ENCODE measurements at places on chromosomes 5 and 9.

GRCh38 chr5:54062958-54063357 is 247.4 kb downstream of the ARL15 start:
- no peak for DNase-seq

DNA sequence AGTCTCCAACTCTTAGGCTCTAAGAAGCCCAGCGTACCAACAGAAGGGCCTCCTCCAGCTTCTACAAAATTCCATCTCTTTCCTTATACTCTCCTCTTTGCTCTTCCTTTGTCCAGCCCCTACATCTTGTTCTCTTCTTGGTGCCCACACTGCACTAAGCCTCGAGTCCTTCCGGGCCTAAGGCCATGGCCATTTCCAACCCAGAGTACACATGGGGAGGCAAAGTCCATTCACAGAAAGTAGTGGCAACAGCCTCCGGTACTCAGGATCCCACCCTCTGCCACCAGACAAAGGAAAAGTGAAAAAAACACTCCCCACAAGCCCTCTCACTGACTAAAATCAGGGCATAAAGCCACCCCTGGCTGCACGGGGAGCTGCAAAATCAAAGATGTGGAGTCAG is 60.3 kb downstream of the SAXO1 start:
- no peak for DNase-seq

GRCh38 chr9:86036555-86036954 is 62.8 kb downstream of the GOLM1 start:
- no peak for DNase-seq

GRCh38 chr9:72773570-72773969 is 179.3 kb downstream of the ALDH1A1 start:
- no peak for DNase-seq

DNA sequence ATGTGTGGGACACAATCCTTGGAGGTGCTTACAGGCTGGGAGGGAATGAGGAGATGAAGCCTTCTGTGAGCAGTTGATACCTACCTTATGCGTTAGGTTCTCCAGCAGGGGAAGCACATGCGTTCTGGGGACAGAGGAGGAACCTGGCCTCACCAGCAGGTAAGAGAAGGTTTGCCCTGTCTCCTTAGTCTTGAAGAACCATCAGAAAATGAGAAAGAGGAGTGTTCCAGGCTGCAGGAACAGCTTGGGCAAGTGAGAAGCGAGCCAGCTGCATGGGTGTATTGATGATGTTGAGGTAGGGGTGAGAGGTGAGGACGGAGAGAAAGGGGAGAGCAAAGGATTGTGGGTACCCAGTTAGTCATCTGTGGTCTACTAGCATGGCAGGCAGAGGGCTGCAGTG is 156.9 kb upstream of the MVB12B start:
- no peak for DNase-seq

- DNase-seq, result no peak
Observed at GRCh38 chr5:77003246-77003645, 27.0 kb upstream of the AGGF1 start.

DNA sequence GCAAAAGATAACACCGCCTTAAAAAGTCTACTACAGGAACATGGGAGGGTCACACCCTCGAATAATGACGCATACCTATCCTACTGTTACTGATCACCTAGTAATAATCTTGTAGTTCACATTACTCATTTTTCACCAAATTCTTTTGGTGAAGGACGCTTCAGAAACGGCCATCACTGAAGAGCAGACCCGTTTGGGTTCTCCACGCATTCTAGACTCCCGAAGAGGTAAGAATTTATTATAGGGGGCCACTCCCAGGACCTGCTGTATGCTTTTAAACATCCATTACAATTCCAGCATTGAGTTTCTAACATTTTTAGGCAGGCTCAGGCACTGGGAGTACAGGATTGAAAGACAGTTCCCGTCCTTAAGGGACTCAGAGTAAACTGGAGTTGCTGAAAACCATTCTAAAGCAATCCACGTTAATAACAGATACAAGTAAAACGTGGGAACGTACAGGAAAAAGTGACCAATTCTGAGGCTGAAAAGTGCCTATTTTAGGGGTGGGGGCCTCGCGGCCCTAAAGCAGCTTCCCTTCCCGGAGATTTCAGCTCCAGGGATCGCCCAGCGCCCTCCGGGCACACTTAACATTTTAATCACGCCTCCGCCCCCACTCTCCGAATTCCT is at the start of gene FER:
Gene FER (plus strand): TSS at position 124 of the 627 bp plus-strand sequence. CDS start 50,286 bp downstream, outside the sequence.
- DNase-seq, result peak; percentile 15

- no peak for DNase-seq
Observed at GRCh38 chr9:265209-265870, 50.7 kb downstream of the DOCK8 start.

GRCh38 chr5:157955541-157956172 is 96.7 kb upstream of the CLINT1 start:
- no peak for DNase-seq

- DNase-seq, result no peak
Observed at GRCh38 chr9:14393418-14393817, 79.5 kb upstream of the NFIB start.

DNA sequence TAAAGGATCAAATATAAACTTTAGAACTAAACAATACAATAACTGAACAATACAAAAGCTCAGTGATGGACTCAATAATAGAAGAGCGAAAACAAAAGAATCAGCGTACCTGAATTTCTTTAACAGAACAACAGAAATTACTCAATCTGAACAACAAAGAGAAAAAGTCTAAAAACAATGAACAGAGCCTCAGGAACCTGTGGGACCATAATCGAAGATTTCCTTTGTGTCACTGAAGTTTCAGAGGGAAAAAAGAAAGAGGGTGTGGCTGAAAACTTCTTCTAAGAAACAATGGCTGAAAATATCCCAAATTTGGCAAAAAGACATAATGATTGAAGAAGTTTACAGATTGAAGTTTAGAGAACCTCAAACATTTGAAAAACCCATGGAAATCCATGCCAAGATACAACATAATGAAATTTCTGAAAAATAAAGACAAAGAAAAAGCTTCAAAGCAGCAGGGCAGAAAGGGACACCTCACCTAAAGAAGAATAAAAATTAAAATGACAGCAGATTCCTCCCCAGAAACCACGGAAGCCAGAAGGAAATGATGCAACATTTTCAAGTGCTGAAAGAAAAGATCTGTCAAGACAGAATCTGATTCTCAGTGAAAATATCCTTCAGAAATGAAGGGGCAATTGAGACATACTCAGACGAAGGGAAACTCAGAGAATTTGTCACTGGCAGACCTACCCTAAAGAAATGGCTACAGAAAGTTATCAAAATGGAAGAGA is 288.8 kb downstream of the ARL15 start:
- DNase-seq, result no peak

- DNase-seq, result no peak
Observed at GRCh38 chr5:9340085-9340484, 205.8 kb downstream of the SEMA5A start.

- DNase-seq, result no peak
Observed at GRCh38 chr5:96481009-96481786, 48.1 kb upstream of the PCSK1 start.

- no peak for DNase-seq
Observed at GRCh38 chr5:150431574-150431973, 18.0 kb downstream of the RPS14 start.

- no peak for DNase-seq
Observed at GRCh38 chr5:139969318-139969717, 73.8 kb downstream of the NRG2 start.

GRCh38 chr5:66595756-66596635 is at the start of gene MAST4:
Gene MAST4 (plus strand): TSS chr5:66596393. CDS start chr5:66596656, 263 bp downstream.
- peak; percentile 2 for DNase-seq

Data from CD8-positive, alpha-beta memory T cell (primary cell).